ENCODE measurements at places on chromosomes 3 and 15.

DNA sequence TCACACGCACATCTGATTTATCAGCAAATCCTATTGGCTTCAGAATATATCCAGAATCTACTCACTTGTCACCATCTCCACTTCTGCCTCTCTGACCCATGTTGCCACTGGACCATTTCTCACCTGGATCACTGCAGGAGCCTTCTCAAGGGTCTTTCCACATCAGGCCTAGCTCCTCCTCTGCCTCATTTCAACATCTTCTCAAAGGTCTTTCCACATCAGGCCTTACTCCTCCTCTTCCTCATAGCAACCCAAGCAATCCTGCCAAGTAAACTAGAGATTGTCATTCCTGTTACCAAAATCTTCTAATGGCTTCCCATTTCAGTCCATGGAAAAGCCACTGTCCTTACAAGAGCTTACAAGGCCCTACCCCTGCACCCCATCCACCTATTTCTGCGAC, 18.0 kb upstream of the DUT start:
- DNase-seq = no peak

- DNase-seq = no peak
Measured at GRCh38 chr15:70528270-70528706, 235.1 kb downstream of the UACA start.

GRCh38 chr3:95926904-95927501, 887.4 kb upstream of the EPHA6 start:
- no peak for DNase-seq

DNA sequence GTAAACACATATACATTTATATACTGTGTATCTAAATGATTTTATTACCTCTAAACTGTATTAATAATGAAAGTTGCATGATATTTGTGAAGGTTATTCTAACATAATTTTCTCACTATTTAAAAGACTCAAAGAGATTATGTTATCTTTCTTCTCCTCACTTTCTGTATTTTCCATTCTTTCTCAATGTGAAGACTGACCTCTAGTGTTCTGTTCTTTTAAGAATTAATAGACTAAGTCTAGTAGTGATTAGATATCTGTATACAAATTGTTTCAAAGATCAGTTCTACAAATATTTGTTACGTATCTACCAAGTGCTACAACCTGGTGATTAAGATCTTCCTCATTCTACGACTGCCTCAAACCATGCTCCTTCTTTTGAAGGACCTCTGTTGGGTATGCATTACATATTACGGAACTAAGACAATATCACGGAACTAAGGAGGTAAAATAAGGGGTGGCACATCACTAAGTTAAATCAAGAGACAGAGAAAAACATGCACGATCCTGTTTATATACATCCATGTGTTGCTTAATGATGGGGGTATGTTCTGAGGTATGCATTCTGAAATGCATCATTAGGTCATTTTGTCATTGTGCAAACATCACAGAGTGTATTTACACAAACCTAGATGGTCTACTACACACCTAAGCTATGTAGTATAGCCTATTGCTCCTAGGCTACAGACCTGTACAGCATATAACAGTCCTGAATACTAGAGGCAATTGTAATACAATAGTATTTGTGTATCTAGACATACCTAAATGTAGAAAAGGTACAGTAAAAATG, 161.5 kb upstream of the KBTBD8 start:
- no peak for DNase-seq

- no peak for DNase-seq
Measured at GRCh38 chr3:171290680-171291079, 169.5 kb downstream of the TNIK start.

GRCh38 chr3:159761369-159761768, 227.3 kb upstream of the IL12A start:
- DNase-seq = no peak
